ENCODE measurements at places on chromosomes 16 and 17. TPM values are rescaled to one million over a fixed set of nuclear protein-coding genes. Genes with fewer than 3 reads are reported as not detected.

The SYNRG gene
- total RNA-seq, result 21.4 TPM

DNA sequence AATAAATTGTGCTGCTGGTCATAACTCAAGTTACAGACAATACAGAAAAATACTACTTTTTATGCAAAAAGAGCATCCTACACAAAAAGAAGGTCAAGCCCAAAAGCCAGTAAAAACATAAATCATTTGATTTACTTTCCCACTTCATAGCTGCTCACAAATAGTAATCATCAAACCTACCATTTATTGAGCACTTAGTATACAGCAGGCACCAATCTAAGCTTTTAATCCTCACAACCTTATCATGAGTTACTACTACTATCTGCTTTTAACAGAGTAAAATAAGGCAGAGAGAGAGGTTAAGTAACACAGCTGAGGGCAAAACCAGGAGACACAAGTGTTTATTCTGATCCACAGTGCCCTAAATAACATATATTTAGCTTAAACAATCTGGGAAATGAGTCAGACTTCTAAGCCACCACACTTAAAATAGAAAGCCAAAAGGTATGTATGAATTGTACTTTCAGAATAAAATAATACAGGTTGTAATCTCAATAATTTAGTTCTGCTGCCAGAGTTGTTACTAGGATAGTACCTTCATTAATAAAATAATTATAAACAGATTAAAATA, 1.7 kb upstream of the AARS1 start:
- DNase-seq, result no peak

DNA sequence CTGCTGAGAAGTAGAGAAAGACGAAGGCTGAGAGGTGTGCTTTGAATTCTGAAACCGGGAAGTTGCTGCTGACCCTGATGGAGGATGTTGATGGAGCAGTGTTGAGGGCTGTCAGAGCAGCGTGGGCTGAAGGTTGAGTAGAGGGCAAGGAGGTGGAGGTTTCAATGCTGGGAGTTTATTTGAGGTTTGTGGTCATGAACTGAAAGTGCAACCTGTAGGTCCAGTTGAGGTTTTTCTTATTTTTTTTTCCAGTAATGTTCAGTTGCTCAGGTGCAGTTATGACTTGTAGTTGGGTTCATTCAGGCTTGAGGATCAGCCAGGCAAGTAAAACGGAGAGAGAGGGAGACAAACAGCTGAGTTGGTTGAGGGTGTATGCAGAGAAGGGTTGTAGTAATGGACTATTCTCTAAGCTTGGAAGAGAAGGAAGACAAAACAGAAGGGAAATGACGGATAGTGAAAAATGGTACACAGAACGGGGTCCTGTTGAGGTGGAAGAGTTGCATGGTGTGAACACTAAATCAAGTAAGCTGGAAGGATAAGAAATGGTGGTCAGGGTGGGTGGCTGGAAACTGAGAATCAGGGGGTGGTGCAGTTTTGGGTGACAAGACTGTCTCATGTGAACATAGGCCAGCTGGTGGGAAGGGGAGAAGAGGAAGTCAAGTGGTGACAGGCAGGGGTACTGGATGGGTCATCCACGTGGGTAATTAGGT, 8.7 kb upstream of the UBE2G1 start:
- DNase-seq, result no peak

DNA sequence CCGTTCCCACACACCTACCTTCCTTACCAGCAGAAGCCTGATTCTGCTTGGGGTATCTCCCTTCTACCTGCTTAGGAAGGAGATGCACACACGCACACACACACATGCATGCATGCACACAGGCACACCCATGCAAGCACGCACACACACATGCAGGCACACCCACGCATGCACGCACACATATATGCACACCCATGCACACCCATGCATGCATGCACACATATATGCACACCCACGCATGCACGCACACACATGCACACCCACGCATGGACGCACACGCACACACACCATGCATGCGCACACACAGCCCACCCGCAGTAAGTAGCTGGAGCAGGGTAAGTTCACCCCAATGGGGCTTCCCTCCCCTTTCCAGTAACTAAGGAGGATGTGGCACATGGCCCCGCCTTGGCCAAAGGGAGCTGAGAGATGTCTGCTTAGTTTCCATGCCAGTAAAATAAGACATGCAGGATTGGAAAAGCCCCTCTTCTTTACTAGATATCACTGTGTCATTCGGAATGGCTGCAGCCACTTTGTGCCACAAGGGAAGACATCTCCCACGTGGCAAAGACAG, 33.7 kb downstream of the ADCY9 start:
- DNase-seq, result no peak

DNA sequence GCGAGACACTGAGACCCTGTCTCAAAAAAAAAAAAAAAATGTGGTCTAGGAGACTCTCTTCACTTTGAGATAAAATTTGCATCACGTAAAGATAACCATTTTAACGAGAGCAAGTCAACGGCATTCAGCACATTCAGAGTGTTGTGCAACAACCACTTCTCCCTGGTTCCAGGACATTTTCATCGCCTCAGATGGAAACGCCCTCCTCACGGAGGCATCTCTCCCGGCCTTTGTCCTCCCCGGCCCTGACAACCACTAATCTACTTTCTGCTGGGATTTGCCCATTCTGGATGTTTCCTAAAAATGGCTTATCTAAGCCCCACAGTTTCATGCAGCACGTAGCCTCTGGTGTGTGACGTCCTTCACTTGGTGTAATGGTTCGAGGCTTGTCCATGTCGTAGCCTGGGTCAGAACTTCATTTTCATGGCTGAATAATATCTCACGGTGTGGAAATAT, 6.4 kb upstream of the NPRL3 start:
- DNase-seq, result no peak

The ALOXE3 gene
- total RNA-seq, result not detected

DNA sequence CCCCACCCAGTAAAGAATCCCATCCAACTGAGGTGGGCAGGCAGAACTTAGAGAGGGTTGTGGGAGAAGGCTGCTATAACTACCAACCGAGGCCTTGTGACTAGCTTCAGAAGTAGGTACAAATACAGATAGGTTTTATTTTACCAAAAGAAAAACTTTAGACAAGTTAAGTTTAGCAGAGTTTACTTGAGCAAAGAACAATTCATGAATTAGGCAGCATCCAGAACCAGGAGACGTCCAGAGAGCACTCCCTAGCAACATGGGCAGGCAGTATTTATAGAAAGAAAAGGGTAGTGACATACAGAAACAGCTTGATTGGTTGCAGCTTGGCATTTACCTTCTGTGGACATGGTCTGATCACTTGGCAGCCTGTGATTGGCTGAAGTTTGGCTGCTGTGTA, 42.1 kb downstream of the SLFN5 start:
- no peak for DNase-seq

The IGFALS gene
- total RNA-seq, result 0.31 TPM

GRCh38 chr17:73304438-73304837, 7.4 kb downstream of the CDC42EP4 start:
- no peak for DNase-seq

The CCL8 gene
- 0.51 TPM for total RNA-seq

DNA sequence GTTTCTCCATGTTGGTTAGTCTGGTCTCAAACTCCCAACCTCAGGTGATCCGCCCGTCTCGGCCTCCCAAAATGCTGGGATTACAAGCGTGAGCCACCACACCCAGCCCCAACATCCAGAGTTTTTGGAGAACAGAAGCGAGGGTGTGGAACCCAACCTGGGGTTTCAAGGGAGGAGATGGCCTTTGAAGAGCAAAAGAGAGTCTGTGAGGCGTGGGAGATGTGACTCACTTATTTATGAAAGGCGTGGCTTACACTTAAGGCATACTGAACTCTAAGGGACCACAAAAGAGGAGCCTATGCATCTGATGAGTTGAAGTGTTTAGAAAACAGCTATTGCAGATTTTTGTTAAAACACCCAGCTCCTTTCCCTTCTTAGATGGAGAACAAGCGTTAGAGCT, 18.9 kb downstream of the ARSG start:
- DNase-seq, result no peak

The ZNF385C gene
- 0.41 TPM for total RNA-seq

- no peak for DNase-seq
Observed at GRCh38 chr17:78709119-78709681, 72.9 kb downstream of the CYTH1 start.

GRCh38 chr16:87352818-87353217, 30.8 kb downstream of the FBXO31 start:
- DNase-seq, result no peak

- peak; percentile 86 for DNase-seq
Observed at GRCh38 chr17:81406117-81406953, 11.1 kb downstream of the BAHCC1 start.

The ABCC12 gene
- total RNA-seq, result not detected

- no peak for DNase-seq
Observed at GRCh38 chr16:76970745-76971099, 220.3 kb upstream of the MON1B start.

- no peak for DNase-seq
Observed at GRCh38 chr16:4787627-4788482, at the start of gene SEPTIN12. Gene SEPTIN12, minus strand, starts transcription at chr16:4788345. Its CDS starts 700 bp downstream, at chr16:4787645.

GRCh38 chr17:8872036-8872704, 4.7 kb upstream of the PIK3R6 start:
- no peak for DNase-seq

GRCh38 chr17:75723171-75723930, 2.1 kb downstream of the ITGB4 start:
- DNase-seq, result peak; percentile 28

GRCh38 chr17:50872710-50873424, 6.7 kb upstream of the TOB1 start:
- DNase-seq, result peak; percentile 61

The FAM20A gene
- total RNA-seq, result 6.5 TPM

GRCh38 chr16:81708266-81709015, 70.7 kb upstream of the PLCG2 start:
- DNase-seq, result peak; percentile 82

- no peak for DNase-seq
Observed at GRCh38 chr17:35352284-35352683, 21.1 kb downstream of the SLFN11 start.

The ZNF469 gene
- total RNA-seq, result 4.4 TPM

Data from tongue (tissue), 3 donors.